H1 (cell line): ENCODE measurements at places on chromosomes 3 and 15. TPM values are rescaled to one million over a fixed set of nuclear protein-coding genes. Genes with fewer than 3 reads are reported as not detected.

KY gene
- not detected in 2 replicates for total RNA-seq

- no peaks in the 10 kb centered on the region for H3K4me1 ChIP-seq
- H3K27ac ChIP-seq: no peak overlapping the region
- DNase-seq: no peak
- H3K27me3 ChIP-seq: no peaks in the 10 kb centered on the region
- H3K4me3 ChIP-seq: no peak overlapping the region
- no peaks in the 10 kb centered on the region for H3K36me3 ChIP-seq
These were observed 22.4 kb upstream of the SETD2 start for GRCh38 chr3:47186285-47186684.

DNA sequence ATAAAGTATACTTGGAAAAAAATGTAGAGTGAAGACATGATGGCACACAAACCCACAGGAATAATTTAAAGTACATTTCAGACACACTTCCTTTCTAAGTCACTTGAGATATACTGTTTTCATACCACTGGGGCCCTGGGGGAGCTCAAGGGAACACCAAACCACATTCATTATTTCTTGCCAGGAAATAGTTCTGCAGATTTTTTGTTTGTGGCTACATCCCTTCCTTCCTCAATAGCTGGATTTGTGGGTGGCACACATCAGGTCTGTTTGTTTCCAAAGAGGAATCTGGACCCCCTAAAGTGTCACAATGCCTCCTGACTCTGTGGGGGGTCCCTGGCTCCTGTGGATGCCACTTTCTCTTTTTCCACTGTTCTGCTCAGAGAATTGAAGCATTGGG, 153.5 kb upstream of the COL8A1 start:
- H3K27me3 ChIP-seq: no peaks in the 10 kb centered on the region
- no peak overlapping the region for H3K4me3 ChIP-seq
- DNase-seq: no peak
- no peaks in the 10 kb centered on the region for H3K36me3 ChIP-seq

VGLL4 gene
- total RNA-seq: 41.9 and 45.1 TPM in 2 replicates

DNA sequence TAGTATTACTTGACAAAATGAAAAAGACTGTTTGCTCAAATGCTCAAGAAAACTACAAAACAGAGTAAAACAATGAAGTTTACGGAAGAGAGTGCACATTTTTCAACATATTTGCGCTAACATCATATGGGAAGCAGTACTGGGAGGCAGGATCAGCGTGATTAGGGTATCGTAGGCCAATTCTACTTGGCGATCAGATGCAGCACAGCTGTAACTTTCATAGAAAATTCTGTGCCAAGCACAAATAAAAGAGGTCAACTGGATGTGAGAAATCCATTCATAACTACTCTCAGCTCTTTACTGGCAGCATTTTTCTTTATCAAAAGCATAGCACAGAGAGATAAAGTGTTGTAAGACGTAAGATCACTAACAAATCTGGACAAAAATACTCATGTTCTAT, 1196.3 kb upstream of the GBE1 start:
- no peak overlapping the region for H3K27ac ChIP-seq
- no peak overlapping the region for H3K4me3 ChIP-seq
- H3K27me3 ChIP-seq: no peaks in the 10 kb centered on the region
- H3K4me1 ChIP-seq: no peaks in the 10 kb centered on the region

- no peaks in the 10 kb centered on the region; the same call in 1 of the 2 replicates for H3K4me1 ChIP-seq
- no peak overlapping the region for H3K27ac ChIP-seq
- no peak for DNase-seq
- H3K4me3 ChIP-seq: no peak overlapping the region
These were observed 5.3 kb downstream of the FOXP1 start for GRCh38 chr3:71578054-71578751.

CHRNA5 gene
- total RNA-seq: 29.3 and 31.4 TPM in 2 replicates

MOBP gene
- total RNA-seq: 0.10 and 0.50 TPM in 2 replicates

GRCh38 chr3:115099986-115100571, 47.0 kb downstream of the ZBTB20 start:
- H3K36me3 ChIP-seq: no peaks in the 10 kb centered on the region
- no peak for DNase-seq
- no peaks in the 10 kb centered on the region for H3K4me1 ChIP-seq
- H3K27ac ChIP-seq: no peak overlapping the region

RTP3 gene
- total RNA-seq: 0.33 TPM in 1 of 2 replicates, not detected in the other

- no peaks in the 10 kb centered on the region; the same call in 1 of the 2 replicates for H3K27me3 ChIP-seq
- peaks cover 9% of the 10 kb centered on the region for H3K4me1 ChIP-seq
- no peaks in the 10 kb centered on the region for H3K36me3 ChIP-seq
These were observed 31.5 kb downstream of the TM2D3 start for GRCh38 chr15:101620671-101621070.

TM4SF4 gene
- total RNA-seq: not detected in 2 replicates

GRCh38 chr3:72708441-72708840, 139.8 kb downstream of the SHQ1 start:
- no peak overlapping the region for H3K4me3 ChIP-seq
- no peaks in the 10 kb centered on the region for H3K36me3 ChIP-seq
- H3K4me1 ChIP-seq: no peaks in the 10 kb centered on the region
- H3K27ac ChIP-seq: no peak overlapping the region
- DNase-seq: no peak

DNA sequence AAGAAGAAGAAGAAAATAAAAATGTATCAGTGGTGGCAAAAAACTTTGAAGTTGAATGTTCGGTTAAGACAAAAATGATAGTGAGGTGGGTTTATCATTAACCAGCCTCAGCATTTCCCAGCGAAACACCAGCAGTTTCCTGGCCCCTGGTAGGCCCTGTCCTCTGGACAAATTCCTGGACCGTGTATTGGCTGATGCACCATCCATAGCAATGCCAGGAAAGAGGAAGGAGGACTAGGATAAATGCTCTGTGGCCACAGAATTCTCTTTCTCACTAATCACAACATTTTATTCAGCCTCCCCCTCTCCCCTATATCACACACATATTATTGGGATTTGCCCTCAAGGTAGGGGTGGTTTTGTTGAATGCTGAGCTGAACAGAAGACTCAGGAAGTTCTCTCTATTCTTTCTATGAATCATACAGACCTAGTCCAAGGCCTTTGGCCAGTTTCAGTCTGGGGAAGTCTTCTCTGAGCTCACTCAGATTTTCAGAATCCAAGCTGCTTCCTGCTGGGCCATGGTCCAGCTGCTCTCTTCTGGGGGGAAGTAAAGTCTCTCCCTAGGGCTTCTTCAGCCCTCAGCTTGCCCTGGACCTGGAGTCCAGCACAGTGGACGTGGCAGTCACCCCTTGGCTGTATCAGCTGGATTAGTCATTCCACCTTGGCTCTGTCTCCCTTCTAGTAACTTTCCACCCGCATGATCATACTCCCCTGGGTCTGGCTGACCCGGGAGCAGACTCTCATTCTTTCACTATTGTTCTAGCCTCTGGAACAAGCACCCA, 27.6 kb downstream of the SLC28A1 start:
- H3K4me1 ChIP-seq: no peaks in the 10 kb centered on the region
- no peak for DNase-seq
- H3K4me3 ChIP-seq: no peak overlapping the region
- H3K27ac ChIP-seq: no peak overlapping the region
- H3K36me3 ChIP-seq: no peaks in the 10 kb centered on the region
- H3K27me3 ChIP-seq: no peaks in the 10 kb centered on the region

- no peaks in the 10 kb centered on the region for H3K27me3 ChIP-seq
- no peak for DNase-seq
- no peak overlapping the region for H3K27ac ChIP-seq
- H3K4me1 ChIP-seq: no peaks in the 10 kb centered on the region
- no peaks in the 10 kb centered on the region for H3K36me3 ChIP-seq
These were observed 217.0 kb upstream of the ICE2 start for GRCh38 chr15:60695713-60696522.

DNA sequence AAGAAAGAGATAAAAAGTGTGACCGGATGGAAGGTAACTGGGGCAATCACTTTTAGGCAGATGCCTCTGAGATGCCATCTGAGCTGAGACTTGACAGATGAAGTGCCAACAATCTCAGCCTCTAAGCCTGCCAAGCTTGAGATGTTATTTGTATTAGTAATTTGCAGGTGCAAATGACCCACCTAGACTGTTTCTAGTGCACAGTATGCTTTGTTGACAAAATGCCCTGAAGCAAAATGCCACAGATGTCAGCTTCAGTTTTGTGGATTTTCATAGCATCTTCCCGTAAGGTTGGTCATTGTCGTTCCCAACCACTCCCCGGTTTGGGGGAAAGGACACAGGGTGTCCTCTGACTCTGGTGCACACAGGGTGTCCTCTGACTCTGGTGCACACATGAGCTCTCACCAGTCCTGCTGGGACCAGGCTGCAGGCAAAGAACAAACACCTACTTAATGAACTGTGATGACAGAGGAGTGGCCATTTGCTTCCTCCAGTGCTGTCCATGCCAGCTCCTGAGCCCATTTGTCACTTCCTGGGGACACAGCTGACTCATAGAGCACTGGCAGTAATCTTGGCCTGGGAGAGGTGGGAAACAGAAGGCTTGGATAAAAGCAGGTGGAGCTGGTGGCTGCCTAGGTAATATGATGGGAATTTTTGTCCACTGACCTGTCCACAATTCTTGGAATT, 16.7 kb upstream of the PPP1R2 start:
- H3K4me3 ChIP-seq: no peak overlapping the region
- H3K27ac ChIP-seq: no peak overlapping the region
- no peaks in the 10 kb centered on the region for H3K27me3 ChIP-seq
- no peaks in the 10 kb centered on the region for H3K36me3 ChIP-seq
- H3K4me1 ChIP-seq: 0 out of 2 replicates have a peak, but pooled peaks cover 2% of the 10 kb centered on the region

DNA sequence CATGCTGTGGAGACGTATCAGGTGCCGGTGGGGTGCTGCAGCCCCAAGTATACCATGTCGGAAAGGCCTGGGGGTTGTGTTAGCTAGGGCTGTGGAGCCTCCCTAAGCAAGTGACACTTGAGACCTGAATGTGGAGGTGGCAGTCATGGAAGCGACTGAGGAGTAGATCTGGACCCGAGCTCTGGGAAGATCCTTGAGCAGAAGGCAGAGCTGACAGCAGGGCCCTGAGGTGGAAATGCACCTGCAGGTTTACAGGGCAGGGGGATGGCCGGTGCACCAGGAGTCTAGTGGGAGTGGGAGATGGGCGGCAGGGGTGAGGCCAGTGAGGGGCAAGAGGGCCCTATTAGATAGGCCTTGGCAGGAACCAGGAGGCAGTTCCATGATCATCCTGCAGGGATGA, 91.8 kb upstream of the PLXNA1 start:
- H3K4me1 ChIP-seq: no peaks in the 10 kb centered on the region
- H3K36me3 ChIP-seq: no peaks in the 10 kb centered on the region; the same call in 1 of the 2 replicates
- no peaks in the 10 kb centered on the region for H3K27me3 ChIP-seq
- no peak for DNase-seq

- DNase-seq: no peak
- no peaks in the 10 kb centered on the region for H3K36me3 ChIP-seq
- H3K27me3 ChIP-seq: no peaks in the 10 kb centered on the region
- H3K4me1 ChIP-seq: no peaks in the 10 kb centered on the region; the same call in 1 of the 2 replicates
- H3K4me3 ChIP-seq: no peak overlapping the region
These were observed 15.9 kb downstream of the PFN2 start for GRCh38 chr3:149954812-149955211.

CERS3 gene
- total RNA-seq: 0.29 TPM in 1 of 2 replicates, not detected in the other

DNA sequence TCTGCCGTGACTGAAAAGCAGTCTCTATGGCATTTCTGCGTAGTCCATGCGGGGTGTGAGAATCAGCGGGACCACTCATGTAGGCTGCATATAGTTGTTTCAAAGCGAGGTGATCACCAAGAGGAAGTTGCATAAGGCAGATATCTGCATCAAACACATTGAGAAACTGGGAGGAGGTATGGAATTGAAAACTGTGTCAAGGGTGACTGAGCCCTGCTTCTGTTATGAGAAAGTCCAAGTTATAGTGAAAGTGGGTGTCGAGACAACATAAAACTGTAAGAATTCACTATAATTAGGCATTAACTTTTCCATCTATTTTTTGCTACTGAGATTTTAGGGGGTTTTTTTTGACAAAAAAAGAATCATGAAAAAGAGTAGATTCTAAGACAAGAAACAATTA, 109.3 kb downstream of the ZIC1 start:
- H3K4me1 ChIP-seq: no peaks in the 10 kb centered on the region
- no peaks in the 10 kb centered on the region for H3K36me3 ChIP-seq
- H3K4me3 ChIP-seq: no peak overlapping the region
- H3K27ac ChIP-seq: no peak overlapping the region

GRCh38 chr3:132394320-132394719, 23.0 kb upstream of the DNAJC13 start:
- H3K4me1 ChIP-seq: no peaks in the 10 kb centered on the region
- H3K36me3 ChIP-seq: no peaks in the 10 kb centered on the region
- no peak overlapping the region for H3K4me3 ChIP-seq
- no peak overlapping the region for H3K27ac ChIP-seq
- DNase-seq: no peak

GRCh38 chr3:184766555-184767261, 45.3 kb upstream of the VPS8 start:
- no peak overlapping the region for H3K27ac ChIP-seq
- H3K36me3 ChIP-seq: no peaks in the 10 kb centered on the region
- H3K27me3 ChIP-seq: peaks cover 2% of the 10 kb centered on the region; the same call in 1 of the 2 replicates
- no peak for DNase-seq
- peaks cover 3% of the 10 kb centered on the region; the same call in 1 of the 2 replicates for H3K4me1 ChIP-seq
- no peak overlapping the region for H3K4me3 ChIP-seq

SNURF gene
- total RNA-seq: 76.5 and 94.5 TPM in 2 replicates

SLC35A5 gene
- 30.5 and 36.5 TPM in 2 replicates for total RNA-seq

GLCE gene
- total RNA-seq: 16.2 and 17.1 TPM in 2 replicates

- DNase-seq: no peak
- no peaks in the 10 kb centered on the region for H3K36me3 ChIP-seq
- H3K27ac ChIP-seq: no peak overlapping the region
- no peak overlapping the region for H3K4me3 ChIP-seq
- no peaks in the 10 kb centered on the region for H3K27me3 ChIP-seq
- no peaks in the 10 kb centered on the region for H3K4me1 ChIP-seq
These were observed 77.6 kb upstream of the SNRPN start for GRCh38 chr15:24877174-24877573.

GRCh38 chr3:160667452-160667851, 9.5 kb upstream of the ARL14 start:
- H3K36me3 ChIP-seq: no peaks in the 10 kb centered on the region
- H3K27me3 ChIP-seq: no peaks in the 10 kb centered on the region

DNA sequence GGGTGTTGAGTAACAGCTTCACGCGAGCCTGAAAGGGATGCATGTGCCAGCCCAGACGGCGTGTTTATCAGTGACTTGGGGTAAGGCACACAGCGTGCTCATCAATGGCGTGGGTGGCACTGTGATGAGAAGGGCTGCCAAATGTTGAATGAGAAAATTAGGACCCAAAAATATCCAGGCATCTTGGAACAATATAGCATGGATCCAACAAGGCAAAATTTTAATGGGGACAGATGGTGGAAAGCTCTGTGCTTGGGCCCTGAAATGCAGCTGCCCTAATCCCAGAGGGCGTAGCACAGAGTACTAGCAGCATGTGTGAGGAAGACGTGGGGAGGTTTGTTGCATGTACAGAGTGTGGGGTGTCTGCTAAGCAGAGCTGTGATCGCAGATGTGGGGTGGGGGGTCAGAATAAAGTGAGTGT, 48.9 kb downstream of the SSUH2 start:
- H3K36me3 ChIP-seq: no peaks in the 10 kb centered on the region
- H3K4me1 ChIP-seq: no peaks in the 10 kb centered on the region
- peak; percentile 10 for DNase-seq
- no peaks in the 10 kb centered on the region for H3K27me3 ChIP-seq

CORO2B gene
- total RNA-seq: 3.4 and 4.7 TPM in 2 replicates
